ENCODE measurements at places on chromosomes 5 and 9. TPM values are rescaled to one million over a fixed set of nuclear protein-coding genes. Genes with fewer than 3 reads are reported as not detected.
A peak's percentile ranks its signal among the peaks of the same experiment; 100 is the strongest.

GRCh38 chr5:9713356-9713755 lies 83.2 kb upstream of the TAS2R1 start:
- no peaks in the 10 kb centered on the region for H3K27me3 ChIP-seq
- no peak for DNase-seq
- H3K4me3 ChIP-seq: no peak overlapping the region
- H3K4me1 ChIP-seq: peaks cover 48% of the 10 kb centered on the region

The OR1J2 gene
- total RNA-seq: not detected

DNA sequence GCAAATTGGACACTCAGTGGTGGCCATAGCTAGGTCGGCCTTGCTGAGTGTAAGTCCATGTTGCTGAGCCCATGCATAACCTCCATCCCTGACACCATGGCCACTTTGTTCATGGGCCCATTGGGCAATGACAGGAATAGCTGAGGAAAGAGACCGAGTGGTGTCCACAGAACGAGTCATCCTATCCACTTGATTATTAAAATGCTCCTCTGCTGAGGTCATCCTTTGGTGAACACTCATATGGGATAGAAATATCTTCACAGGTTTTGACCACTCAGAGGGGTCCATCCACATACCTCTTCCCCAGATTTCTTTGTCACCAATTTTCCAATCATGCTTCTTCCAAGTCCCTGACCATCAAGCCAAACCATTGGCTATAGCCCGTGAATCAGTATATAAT lies 63.6 kb downstream of the PPIC start:
- H3K4me3 ChIP-seq: no peak overlapping the region
- H3K4me1 ChIP-seq: no peaks in the 10 kb centered on the region
- no peak overlapping the region for H3K27ac ChIP-seq
- H3K36me3 ChIP-seq: no peaks in the 10 kb centered on the region

The OR1N2 gene
- not detected for total RNA-seq

The SLC34A1 gene
- not detected for total RNA-seq

DNA sequence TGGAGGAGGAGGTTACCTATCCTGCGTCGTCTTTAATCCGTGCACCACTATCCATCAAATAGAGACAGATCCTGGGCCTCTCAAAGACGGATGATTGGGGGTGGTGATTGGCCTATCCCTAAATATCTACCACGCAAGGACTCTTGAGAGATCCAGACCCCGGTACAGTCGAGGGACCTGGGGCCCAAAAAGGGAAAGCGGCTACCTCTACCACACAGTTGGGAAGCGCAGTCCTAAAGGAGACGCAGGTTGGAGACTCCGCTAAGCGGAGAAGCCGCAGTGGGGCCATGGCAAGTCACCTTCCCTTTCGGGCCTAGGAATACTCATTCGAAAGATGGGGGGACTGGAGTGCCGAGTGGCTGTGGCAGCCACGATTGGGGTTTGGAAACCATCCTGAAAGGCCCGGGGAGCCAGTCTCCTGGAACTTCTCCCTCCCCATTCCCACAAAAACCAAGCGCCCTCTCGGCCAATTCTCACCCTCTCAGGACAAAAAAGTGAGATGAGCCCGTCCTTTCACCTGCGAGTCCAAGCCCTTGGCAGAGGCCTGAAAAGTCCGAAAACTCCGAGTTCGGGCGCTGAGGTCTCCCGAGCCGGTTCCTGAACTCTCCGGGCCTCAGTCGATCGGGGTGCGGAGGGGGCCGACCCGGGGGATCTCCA lies 499 bp upstream of the FOXE1 start:
- DNase-seq: no peak
- H3K27me3 ChIP-seq: no peaks in the 10 kb centered on the region
- H3K27ac ChIP-seq: no peak overlapping the region

GRCh38 chr5:35651002-35651756 lies 33.5 kb downstream of the SPEF2 start:
- H3K36me3 ChIP-seq: no peaks in the 10 kb centered on the region
- DNase-seq: peak; percentile 8
- H3K27me3 ChIP-seq: no peaks in the 10 kb centered on the region
- no peak overlapping the region for H3K4me3 ChIP-seq
- no peaks in the 10 kb centered on the region for H3K4me1 ChIP-seq
- H3K27ac ChIP-seq: no peak overlapping the region

DNA sequence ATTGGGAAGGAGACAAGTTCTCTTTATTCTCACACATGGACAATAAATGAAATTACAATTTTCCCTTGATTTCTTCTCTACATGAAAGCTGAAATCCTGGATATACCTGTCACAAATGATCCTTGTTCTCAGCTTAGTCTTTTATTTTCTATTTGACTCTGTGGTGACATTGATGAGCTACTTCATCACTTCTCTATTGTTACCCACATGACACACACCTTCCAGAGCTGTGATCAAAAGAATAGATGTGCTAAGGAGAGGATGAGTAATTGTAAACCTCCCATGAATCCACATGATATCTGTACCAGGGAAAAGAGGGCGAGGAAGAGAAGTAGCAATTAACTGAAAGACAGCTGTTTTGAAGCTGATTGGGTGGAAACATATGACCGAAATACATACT lies 102.0 kb downstream of the CAVIN4 start:
- no peak overlapping the region for H3K27ac ChIP-seq
- H3K4me1 ChIP-seq: no peaks in the 10 kb centered on the region
- H3K4me3 ChIP-seq: no peak overlapping the region
- no peaks in the 10 kb centered on the region for H3K27me3 ChIP-seq
- no peaks in the 10 kb centered on the region for H3K36me3 ChIP-seq

DNA sequence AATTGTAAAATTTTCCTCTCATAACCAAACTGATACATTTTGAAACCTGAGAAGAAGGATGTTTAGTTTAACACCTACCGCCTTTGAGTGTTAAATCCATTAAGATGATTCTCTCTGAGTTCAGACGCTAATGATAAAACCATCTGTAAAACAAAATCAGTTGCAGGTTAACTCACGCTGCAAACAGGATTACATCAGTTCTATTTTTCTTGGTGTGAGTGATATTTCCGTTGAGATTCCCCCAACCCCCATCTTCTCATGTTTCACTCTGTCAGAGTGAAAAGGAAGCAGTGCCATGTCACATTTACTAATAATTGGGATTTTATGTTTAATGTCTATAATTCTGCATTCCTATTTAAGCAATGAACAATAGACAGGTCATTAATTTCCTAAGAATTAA lies 146.5 kb downstream of the FANCC start:
- peak overlapping the region; percentile 42 for H3K27ac ChIP-seq
- H3K4me3 ChIP-seq: no peak overlapping the region
- H3K36me3 ChIP-seq: no peaks in the 10 kb centered on the region
- no peaks in the 10 kb centered on the region for H3K27me3 ChIP-seq

The GGTA1 gene
- not detected for total RNA-seq

DNA sequence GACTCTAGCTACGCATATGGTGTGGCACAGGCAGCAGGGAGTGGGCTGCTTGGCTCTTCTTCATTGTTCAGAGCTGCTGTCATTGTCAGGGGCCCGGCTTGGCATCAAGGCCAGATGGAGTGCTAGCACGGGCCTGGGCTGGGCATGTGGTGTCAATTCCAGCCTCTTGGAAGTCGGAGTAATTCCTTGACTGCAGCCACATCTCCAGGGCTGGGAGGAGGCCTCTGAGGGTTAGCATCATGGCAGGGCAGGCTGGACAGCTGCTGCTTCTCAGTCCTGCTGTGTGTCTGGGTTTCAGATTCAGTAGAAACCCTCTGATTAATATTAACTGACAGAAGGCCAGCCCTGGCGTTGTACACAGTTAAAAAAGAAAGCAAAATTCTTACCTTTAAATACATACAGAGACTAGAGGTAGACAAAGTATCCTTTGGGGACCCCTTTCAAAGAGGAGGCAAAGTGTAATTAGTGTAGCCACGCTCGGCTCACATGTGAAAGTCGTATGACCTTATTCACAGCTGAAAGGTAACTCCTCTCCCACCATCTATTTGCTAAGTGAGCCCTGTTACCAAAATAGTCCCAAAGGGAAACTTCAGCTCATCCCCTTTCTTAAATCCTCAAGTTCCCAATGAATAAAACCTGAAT lies 126.4 kb downstream of the DOCK2 start:
- peaks cover 18% of the 10 kb centered on the region for H3K4me1 ChIP-seq
- H3K36me3 ChIP-seq: no peaks in the 10 kb centered on the region
- H3K27me3 ChIP-seq: no peaks in the 10 kb centered on the region
- peak overlapping the region; percentile 63 for H3K27ac ChIP-seq
- H3K4me3 ChIP-seq: no peak overlapping the region

DNA sequence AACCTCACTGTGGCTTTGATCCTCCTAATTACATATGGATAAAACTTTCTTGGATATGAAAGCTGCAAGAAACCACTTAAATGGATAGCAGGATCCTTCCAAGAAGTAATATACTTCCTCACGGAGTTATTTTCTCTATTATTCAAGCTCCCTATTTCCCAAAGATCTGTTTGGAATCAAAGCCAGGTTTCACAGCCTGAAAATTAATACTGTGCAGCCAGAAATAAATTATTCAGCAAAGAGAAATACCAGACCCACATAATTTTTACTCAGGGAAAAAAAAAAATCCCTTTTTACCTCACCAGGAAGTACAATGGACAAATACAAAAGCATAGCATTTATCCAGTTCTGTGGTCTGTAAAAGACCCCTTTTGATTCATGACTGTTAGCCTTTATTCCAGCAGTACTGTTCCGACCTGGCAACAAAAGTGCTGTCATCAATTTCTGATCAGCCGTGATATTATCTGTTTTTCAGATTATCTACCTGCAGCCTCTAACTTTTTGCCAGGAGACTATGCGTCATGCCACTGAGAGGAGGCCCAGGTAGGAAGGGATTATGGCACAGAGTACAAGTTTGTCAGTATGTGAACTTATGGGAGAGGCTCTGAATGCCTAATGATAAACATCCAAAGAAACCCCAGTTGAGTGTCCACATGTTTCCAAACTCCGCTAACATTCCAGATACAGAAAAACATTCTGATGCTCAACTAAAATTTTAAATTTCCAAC lies 57.0 kb downstream of the FBN2 start:
- no peak for DNase-seq

The ZMAT2 gene
- 114 TPM for total RNA-seq

DNA sequence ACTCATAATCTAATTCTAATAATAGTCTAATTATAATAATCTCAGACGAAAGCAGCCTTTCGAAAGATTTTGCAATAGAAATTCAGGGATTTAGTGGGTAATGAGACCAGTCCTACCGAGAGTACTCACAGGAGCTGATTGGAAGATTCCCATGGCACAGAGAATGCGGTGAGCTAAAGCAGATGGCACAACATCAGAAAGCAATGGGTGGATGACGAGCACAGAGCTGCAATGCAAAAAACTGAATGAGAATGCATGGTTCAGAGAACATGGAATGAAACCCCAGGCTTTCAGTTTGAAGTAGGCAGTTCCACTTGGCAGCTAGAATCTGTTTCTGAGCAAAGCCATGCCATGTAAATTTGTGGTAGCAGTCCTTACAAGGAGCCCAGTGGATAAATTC lies 78.2 kb upstream of the SPINK5 start:
- H3K4me1 ChIP-seq: no peaks in the 10 kb centered on the region
- H3K4me3 ChIP-seq: no peak overlapping the region
- H3K27me3 ChIP-seq: peaks cover 11% of the 10 kb centered on the region
- H3K27ac ChIP-seq: no peak overlapping the region

GRCh38 chr5:8843771-8844170 lies 702.1 kb downstream of the SEMA5A start:
- no peaks in the 10 kb centered on the region for H3K36me3 ChIP-seq
- H3K4me1 ChIP-seq: peaks cover 21% of the 10 kb centered on the region
- no peak overlapping the region for H3K4me3 ChIP-seq
- peak; percentile 39 for DNase-seq
- no peak overlapping the region for H3K27ac ChIP-seq

DNA sequence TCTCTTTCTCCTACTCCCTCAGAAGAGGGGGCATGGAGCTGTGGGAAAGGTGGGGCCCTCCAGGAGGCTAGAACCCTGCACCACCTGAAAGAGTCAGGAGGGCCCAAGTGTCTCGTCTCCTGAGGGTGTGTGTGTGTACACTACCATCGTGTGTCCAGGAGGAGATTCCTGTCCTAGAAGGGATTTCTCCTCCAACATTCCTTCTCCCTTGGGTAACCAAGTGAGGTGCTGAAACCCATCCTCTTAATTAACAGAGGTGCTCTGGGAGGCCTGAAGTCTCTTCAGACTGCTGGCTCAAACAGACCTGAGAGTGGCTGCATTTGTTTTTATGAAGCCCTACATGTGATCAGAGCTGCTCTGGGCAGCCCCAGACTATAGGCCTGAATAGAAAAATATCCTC lies 61.1 kb upstream of the FAM169A start:
- H3K36me3 ChIP-seq: no peaks in the 10 kb centered on the region
- no peak for DNase-seq
- no peak overlapping the region for H3K27ac ChIP-seq
- no peak overlapping the region for H3K4me3 ChIP-seq
- H3K4me1 ChIP-seq: no peaks in the 10 kb centered on the region
- no peaks in the 10 kb centered on the region for H3K27me3 ChIP-seq

DNA sequence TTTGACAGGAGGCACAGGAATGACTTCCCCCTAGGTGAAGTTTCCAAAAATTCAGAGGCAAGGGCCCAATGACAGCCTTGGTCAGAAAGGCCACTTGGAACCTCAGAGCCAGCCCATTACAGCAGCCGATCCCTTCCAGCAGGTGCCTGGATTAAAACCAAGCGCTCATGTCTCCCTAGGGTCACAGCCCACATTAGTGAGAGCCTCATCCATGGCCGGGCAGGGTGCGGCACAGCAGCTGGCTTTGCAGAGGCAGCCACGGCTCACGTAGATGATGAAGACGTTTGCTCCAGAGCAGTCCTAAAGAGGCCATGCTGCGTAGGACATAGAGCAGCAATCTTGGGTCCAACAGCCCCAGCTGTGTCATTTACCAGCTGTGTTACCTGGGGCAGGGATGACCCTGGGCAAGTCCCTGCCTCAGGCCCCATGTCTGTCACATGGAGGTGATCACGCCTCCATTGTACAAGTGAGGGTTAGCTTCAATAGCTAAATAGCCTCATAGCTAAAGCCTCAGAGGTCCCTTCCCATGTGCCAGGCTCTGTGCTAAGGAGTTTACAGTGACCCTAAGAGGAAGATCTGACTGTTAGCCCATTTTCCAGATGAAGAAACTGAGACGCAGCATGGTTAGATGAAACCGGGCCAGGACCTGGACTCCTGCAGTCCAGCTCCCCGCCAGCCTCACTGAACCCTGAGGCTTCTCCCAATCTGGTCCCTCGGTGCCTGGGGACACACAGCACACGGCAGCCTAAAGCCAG lies 39.2 kb downstream of the NEK6 start:
- no peak overlapping the region for H3K4me3 ChIP-seq
- H3K27me3 ChIP-seq: no peaks in the 10 kb centered on the region
- no peak for DNase-seq
- peaks cover 49% of the 10 kb centered on the region for H3K36me3 ChIP-seq
- peak overlapping the region; percentile 88 for H3K27ac ChIP-seq

The ANKRD34B gene
- not detected for total RNA-seq

The DTWD2 gene
- total RNA-seq: 3.1 TPM

GRCh38 chr9:110427497-110428104 lies 89.9 kb upstream of the TXNDC8 start:
- no peak overlapping the region for H3K4me3 ChIP-seq
- H3K36me3 ChIP-seq: no peaks in the 10 kb centered on the region
- H3K4me1 ChIP-seq: no peaks in the 10 kb centered on the region
- H3K27me3 ChIP-seq: no peaks in the 10 kb centered on the region

GRCh38 chr9:84297162-84297821 lies 43.3 kb downstream of the SLC28A3 start:
- H3K4me1 ChIP-seq: peaks cover 32% of the 10 kb centered on the region
- no peak for DNase-seq
- no peaks in the 10 kb centered on the region for H3K36me3 ChIP-seq
- H3K27me3 ChIP-seq: no peaks in the 10 kb centered on the region
- H3K27ac ChIP-seq: peak overlapping the region; percentile 74
